Pulmonary artery endothelial cell (primary cell): ENCODE measurements at places on chromosomes 1 and 21.

- DNase-seq, result no peak
Measured at GRCh38 chr1:231419738-231420298, 2.3 kb downstream of the EGLN1 start.

DNA sequence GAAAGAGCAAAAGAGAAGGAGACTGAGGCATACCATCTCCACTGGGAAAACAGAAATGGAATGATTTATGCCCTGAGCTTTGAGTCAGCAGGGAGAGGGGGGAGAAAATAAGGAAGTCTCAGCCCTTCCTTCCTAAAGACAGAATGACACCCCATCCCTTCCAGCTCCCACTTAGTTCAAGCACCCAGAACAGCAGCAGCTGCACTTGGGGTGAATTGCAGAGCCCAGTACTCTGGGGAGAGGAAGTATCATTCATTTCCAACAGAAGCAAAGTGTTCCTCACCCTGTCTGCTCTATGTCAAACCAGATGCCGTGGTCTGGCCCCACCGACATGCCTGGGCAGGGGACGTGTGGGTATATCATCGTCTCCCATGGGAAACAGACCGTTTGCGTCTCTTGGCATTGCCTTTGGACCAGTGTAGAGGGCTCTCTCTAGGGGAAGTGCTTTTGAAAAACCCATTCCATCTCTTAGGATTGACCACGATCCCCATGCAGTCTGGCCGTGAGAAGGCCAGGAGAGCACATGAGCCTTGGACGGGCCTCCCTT, 1.1 kb upstream of the KCNJ15 start:
- DNase-seq, result no peak

GRCh38 chr1:50243939-50244338, 135.2 kb downstream of the ELAVL4 start:
- no peak for DNase-seq

DNA sequence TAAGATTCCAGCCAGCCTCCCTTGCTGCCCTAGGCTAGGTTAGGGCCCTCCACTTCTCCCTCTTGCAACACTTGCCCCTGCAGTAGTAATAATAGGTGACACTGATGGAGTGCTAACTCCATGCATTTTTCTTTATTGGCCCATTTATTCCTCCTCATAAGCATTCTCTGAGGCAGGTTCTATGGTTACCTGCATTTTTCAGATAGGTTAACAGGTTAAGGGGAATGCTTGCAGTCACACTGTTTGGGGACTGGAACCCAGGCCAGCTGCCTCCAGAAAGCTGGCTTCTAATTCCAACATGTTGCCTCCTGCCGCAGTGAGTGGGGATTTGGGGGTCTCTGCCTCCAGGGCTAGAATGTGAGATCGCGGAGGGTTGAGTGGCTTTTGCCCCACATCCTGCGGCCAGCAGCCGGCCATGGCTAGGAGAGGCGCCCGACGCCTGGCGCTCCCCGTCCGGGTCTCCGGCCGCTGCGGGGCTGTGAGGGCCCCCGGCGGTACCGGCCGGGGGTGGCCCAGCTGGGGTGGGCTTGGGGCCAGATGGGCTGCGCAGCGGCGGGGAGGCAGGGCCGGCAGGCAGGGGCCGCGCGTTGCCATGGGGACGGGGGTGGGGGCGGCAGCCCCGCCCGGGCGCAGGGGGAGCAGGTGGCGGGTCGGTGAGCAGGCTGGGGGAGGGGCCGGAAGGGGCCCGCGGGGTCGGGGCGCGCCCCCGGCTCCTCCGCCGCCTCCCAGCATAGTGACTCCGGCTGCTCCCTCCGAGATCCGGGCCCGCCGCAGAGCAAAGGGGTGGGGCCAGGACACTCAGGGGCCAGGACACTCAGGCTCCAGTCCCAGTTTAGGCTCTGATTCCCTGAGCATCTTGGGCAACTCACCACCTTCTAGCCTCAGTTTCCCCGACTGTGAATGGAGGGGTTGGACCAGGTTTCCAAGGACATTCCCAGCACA, 68.4 kb upstream of the SSBP3 start:
- DNase-seq, result no peak

DNA sequence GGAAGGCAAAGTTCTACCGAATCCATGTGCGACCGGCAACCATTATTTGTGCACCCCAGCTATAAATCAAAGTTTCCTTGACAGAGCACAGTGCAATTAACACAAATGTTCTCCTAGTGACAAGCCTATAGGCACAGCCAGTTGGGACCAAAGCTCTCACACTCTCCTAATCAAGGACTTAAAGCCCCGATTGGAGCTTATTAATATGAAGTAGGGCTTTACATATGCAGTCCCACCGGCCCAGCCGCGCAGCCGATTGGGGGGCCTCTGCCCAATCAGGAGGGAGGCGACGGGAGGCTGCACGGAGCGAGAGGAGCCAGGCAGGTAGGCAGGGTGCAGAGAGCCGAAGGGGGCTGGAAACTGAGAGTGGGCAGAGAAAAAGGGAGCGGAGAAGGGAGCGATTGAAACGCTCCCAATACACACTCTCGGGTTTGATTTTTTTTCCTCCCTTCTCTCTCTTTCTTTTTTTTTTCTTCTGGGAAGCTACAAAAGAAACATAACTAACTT, at the start of gene ESRRG:
Gene ESRRG, minus strand, starts transcription at position 156 of the 507 bp plus-strand sequence. Its CDS starts 130 bp downstream, at position 26.
- DNase-seq, result no peak

DNA sequence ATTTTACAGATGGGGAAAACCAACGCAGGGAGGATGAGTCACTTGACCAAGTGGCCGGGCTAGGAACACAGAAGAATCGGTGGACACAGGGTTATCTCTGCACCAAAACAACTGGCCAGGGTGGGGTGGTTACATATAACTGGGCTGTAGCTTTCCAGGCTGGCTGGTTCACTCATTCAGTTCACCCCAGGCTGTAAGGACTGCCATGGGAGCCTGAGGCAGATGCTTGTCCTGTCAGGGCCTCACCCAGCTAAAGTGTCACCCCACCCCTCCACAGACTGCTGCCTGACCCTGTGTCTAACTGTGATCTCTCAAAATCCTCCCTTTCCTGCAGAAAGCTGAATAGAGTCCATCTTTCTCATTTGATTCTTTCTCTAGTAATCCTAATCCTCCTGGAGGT, 387.3 kb downstream of the RYR2 start:
- no peak for DNase-seq

- DNase-seq, result peak; percentile 81
Measured at GRCh38 chr1:44947063-44947773, 39.2 kb downstream of the EIF2B3 start.

GRCh38 chr1:234230414-234230862, 142.8 kb upstream of the COA6 start:
- DNase-seq, result no peak

DNA sequence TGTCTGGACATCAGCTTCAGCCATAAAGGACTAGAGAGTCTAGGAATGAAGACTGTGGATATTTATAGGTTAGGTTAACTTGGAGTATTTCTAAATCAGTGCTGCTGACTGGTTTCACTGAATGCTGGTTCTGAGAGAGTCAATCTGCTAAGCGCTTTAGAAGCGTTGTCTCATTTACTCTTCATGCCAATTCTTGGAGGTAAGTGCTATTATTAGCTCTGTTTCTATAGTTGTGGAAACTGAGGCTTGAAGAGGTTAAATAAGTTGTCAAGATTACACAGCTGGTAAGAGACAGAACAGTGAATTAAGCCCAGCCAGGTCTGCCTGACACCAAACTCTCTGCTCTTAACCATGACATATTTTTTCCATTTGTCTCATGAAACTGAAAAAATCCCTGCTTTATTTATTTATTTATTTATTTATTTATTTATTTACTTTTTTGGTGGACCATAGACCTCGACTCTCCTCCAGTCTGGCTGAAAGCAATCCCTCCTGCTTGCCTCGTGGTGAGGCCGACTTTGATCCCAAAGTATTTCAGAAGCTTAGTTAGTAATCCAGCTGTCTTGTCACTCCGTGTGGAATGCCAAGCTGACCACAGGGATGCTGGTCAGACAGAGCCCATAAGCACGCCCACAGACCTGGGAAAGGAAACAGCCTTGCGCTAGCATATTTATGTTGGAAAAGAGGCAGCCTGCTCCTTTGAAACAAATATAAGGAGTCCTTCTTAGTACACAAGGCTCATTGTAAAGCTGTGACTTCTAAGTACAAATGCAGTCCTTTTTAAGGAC, 16.9 kb downstream of the NTMT2 start:
- no peak for DNase-seq

- no peak for DNase-seq
Measured at GRCh38 chr21:35106246-35106835, 57.2 kb upstream of the RUNX1 start.

DNA sequence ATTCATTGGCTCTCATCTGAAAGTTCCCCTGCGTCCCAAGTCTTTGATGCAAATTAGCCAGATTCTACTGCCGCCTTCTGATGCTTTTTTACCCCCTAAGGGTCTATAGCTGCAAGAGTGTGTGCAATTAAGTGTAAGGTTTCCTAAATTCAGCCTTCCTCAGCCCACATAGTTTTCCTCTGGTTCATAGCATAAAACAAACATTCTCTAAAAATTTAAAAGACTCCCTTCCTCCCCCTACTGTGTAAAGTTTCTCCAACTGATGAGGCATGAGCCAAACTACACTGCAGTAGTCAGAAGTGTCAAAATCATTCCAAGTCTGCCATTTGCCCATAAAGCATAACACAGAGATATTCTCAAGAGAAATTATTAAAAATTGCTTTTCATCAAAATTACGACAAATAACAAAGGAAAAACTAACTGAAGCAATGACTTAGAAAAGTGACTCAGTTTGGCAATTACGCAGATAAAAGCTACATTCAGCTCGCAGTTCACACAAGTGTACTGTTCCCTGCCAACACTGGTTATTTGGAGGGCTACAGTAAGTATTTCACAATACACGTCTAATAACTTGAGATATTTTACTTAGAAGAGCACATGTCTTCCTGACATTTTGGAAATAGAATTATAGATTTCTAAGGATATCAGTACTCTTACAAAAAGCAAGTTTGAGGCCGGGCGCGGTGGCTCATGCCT, 15.4 kb downstream of the KCNH1 start:
- DNase-seq, result no peak

GRCh38 chr1:106747232-106747631, 309.2 kb upstream of the PRMT6 start:
- no peak for DNase-seq

DNA sequence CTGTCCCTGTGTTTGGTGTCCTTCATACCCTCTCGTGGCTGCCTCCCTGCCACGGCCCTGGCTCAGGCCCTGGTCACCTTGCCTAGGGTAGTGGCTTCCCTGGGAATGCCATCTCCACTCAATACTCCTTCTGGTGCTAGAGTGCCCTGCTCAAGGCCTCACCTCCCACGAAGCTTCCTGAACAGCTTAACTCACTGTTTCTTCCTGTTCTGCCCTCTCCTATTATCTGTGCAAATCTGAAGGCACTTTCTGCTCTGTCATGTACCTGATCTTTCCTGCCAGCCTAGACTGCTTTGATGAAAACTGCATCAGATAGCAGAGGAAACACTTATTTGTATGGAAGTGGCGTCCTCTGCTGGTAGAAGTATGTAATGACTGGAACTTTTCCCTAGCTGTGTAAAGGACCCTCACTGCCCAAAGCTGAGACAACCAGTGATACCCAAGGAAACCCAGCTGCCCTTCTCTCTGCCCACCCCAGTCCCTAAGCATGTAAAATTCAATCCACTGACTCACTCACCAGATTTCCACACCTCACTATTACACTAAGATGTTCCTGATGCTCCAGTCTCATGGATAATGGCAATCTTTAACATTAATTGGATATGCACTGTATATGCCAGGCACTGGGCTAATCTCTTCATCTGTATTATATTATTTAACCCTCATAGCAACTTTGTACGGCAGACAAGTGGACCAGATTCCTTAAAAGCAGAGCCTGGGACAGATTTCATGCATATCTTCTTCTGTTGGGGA, 36.2 kb upstream of the BTG2 start:
- DNase-seq, result no peak

DNA sequence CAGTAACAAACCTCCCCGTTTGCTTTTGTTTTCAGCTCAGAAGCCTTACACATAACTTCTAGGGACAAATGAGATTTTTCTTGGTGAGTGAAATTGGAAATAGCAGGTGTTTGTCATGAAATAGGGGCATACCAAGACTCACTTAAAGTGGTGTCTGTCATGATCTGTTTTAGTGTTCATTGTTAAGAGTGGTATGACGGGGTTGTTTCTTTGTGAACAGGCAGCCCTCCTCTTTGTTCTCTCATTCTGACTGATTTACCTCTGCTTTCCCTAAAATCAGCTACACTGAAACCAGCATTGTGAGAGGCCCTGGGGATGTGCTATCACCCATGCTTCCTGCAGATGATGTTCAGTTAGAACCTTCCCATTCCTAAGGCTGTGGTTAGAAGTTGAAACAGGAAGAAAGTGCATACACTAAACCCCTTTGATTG, 2.5 kb upstream of the ERO1B start:
- no peak for DNase-seq

GRCh38 chr1:77313491-77313890, 31.7 kb downstream of the AK5 start:
- no peak for DNase-seq

- no peak for DNase-seq
Measured at GRCh38 chr1:84387480-84388163, 10.7 kb upstream of the DNASE2B start.

DNA sequence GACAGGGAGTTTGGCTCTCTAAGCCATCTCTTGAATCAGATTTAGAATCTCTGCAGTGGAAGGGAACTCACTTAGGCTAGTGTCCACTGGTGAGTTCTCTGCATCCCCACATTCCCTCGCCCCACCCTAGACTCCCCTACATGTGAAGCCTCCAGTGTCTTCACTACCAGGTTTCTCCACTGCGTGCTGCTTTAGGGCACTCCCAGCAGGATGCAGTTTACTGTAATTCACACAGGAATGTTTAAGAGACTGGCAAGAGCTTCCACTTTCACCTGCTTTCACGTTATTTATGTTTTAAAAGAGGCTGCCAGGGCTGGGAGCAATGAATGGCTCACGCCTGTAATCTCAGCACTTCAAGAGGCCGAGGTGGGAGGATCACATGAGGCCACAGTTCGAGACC, 60.2 kb downstream of the KAZN start:
- DNase-seq, result no peak

DNA sequence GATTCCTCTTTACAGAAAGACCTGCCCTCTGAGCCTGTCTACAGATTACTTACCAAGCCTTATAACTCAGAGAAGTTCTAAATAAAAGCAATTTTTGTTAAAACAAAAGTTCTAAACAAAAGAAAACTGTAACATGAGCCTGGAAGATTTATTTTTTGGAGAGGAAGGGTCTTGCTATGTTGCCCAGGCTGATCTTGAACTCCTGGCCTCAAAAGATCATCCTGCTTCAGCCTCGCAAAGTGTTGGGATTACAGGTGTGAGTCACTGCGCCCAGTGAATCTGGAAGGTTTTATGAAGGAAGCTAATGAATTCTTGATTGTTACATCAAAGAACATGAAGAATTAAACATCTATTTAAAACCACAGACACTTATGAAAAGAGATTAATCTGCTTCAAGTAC, 27.1 kb downstream of the GPBP1L1 start:
- DNase-seq, result no peak

- DNase-seq, result peak; percentile 7
Measured at GRCh38 chr1:174262349-174263241, 103.3 kb downstream of the RABGAP1L start.
